ENCODE measurements at places on chromosomes 4 and X.

- no peak for DNase-seq
Observed at GRCh38 chr4:114674080-114674479, 75.5 kb downstream of the UGT8 start.

- peak; percentile 82 for DNase-seq
Observed at GRCh38 chr4:109302361-109303139, at the start of gene COL25A1. COL25A1 (minus strand) TSS chr4:109302658.

DNA sequence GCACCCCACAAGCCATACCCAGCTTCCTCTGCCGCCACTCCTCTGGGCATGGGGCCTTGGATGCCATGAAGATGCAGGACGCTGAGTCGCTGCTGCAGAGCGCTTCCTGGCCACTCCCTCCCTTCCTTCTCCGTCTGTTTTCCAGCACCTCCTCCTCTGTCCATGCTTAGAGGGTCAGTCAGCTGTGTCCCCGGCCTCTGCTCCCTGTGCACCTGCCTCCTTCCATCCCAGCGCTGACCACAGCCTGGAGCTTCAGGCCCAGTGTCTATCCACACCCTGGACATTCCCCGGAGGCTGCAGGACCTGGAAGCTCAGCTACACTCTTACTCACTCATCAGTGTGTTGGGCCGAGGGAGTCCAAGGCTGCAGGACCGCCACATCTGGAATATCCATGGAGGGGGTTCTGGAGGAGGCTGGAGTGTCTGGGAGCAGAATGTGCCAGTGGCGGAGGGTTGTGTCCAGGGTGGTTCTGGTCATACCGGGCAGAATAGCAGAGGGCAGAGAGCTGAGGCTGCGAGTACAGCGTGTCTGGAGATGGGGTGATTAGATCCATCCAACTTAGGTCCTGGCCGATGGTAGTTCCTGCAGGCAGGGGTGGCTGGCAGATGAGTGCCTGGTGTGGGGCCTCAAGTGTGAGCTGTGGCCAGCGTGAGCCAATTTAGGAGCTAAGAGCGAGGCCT, 58.6 kb upstream of the ADRA2C start:
- DNase-seq = no peak

GRCh38 chr4:174658246-174658645, 136.0 kb upstream of the HPGD start:
- DNase-seq = no peak

- DNase-seq = no peak
Observed at GRCh38 chr4:139457318-139457717, 3.4 kb downstream of the RAB33B start.

GRCh38 chr4:172480471-172480870, 667.3 kb downstream of the GALNTL6 start:
- no peak for DNase-seq

GRCh38 chrX:10387011-10387410, 230.2 kb downstream of the CLCN4 start:
- no peak for DNase-seq

DNA sequence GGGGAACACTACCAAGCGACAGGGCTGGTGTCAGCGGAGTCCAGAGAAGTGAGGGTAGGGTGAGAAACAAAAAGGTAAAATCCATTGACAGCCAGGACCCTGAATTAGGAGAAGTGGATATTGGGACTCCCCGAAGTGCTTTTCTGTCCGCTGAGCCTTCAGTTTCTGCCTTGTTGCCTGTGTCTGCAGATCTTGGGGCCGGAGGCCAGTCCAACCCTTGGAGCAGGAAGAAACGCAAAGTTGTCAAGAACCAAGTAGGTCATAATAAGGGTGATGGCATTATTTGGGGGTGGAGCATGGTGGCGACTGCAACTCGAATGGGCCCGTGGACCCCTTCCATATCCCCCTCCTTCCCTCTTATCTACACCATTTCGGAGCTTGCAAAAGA, 1.0 kb downstream of the ARMCX1 start:
- DNase-seq = no peak

DNA sequence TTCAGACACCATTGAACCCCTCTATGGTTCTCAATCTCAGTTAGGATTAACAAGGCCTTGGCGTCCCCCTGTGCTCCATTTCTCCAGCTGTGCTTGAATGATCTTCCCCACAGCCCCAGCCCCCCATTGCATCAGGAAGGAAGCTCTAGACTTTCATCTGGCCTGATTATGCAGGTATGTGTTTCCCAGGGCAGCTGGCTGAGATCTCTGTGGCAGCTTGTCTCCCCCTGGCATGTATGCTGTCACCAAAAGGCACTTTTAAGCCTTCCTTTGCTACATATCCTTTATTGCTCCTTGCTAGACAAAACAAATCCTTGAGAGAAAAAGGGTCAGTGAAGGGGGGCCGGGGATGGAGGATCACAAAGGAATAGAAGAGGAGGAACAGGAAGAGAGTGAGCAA, 1056.0 kb upstream of the SLIT2 start:
- no peak for DNase-seq

- no peak for DNase-seq
Observed at GRCh38 chrX:41066391-41066790, 18.9 kb upstream of the USP9X start.
